ENCODE measurements at places on chromosomes 2 and 18.

- no peak for DNase-seq
These were observed 30.6 kb upstream of the PPP1R1C start for GRCh38 chr2:181955010-181955409.

GRCh38 chr2:24354957-24355356 lies 5.4 kb downstream of the ITSN2 start:
- DNase-seq, result no peak

DNA sequence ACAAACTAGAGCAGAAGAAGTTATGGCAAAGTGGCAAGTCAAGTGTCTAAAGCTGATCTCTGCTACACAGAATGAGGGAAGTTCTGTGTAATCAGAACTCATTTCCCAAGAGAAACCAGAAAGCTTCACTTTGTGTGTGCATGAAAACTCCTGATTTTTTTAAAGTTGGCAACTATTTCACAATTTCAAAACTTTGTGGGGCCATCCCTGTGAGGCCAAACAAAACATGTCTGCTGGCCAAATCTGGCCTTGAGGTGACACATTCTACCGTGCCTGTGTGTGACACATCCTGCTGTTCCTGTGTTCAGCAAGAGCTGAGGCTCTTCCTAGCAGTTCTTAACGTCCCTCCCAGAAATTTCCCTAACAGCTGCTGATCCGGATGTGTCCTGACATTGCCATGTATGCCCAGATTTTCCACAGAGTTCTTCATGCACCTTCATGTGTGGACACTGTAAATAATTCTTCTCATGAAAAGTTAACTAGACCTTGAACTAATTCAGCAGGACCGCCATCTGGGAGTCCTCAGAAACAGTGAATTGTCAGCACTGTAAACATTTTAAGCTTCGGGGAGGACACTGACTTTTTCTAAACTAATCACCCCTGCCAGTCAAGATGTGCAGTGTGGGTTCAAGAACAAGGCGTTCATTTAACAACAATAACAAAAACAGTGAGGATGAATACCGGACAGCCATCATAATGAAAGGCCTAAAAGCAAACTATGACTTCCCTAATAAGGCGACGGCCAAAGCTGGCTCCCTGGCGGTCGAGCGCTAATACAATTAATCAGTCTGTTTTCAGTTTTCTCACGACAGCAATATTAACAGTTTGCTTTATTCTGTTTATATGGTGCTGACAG lies 99.0 kb downstream of the PLEKHM3 start:
- DNase-seq, result no peak

GRCh38 chr2:240343548-240343947 lies 91.9 kb upstream of the GPC1 start:
- DNase-seq, result no peak

DNA sequence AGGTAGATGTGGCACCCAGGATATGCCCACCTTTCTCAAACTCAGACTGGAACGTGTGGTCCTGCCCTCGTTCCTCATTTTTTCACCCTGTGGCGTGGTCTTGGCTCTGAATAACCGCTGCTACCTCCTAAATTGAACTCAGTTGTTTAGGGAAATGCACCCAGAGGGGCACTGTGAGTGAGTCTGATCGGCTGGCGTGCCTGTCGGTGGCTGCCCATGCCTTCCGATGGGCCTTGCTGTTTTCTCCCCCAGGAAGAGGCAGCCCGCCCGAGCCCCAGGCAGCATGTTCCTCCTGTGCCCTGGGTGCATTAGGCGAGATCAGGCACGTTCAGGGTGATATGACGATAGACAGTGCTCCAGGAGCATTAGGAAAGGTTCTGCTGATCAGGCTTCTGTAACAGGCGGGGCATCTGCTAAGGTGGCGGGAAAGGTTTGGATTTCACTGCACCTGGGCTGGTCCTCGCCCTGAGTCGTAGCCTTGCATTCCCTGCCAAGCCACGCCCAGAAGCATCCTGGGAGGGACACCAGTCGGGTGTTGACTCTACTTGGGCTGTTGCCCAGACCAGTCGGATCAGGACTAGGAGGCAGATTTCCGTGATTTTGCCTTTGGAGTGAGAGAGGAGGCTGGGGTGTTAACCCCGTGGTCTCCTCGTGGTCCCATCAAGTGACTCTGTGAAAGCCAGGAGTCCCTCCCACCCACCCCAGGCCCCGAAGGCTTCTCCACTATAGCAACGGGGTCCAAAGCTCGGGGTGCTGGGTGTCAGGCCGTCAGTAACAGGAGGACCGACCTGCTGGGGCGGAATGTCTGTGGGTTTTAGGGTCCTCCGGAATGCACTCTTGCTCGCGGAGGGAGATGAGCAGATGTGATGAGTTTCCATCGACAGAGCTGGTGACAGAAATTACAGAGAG lies 75.1 kb downstream of the SH3BP4 start:
- no peak for DNase-seq

DNA sequence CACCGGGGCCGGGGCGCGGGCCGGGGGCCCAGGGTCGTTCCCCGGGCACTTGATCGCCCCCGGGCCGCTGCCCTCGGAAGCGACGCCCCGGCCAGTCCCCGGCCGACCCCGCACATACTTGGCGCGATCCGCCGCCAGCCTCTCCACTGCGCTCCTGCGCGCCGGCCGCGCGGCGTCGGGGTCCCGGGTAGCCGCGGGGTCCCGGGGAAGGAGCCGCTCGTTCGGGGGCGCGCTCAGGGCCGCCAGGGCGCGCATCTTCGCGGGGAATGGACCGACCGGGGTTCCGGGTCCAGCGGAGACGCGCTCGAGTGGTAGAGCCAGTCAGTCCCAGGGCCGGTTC lies 204 bp downstream of the FAM110C start:
- DNase-seq, result no peak

- no peak for DNase-seq
These were observed 28.5 kb downstream of the HRH4 start for GRCh38 chr18:24488824-24489493.

- no peak for DNase-seq
These were observed 105.9 kb downstream of the RBMS1 start for GRCh38 chr2:160387558-160388262.

DNA sequence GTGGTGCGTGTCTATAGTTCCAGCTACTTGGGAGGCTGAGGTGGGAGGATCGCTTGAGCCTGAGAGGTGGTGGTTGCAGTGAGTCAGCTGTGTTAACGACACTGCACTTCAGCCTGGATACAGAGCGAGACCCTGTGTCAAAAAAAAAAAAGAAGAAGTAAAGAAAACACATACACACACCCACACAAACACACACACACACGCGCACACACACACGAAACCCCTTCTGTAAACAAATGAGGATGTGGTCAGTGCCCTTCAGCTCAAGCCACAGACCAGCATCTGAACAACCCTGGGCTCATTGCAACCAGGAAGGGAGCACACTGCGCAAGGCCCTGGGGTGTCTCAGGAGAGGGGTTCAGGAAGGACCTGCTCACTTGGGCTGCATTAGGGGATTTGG lies 47.9 kb upstream of the KCNF1 start:
- no peak for DNase-seq

- no peak for DNase-seq
These were observed 18.8 kb downstream of the YPEL5 start for GRCh38 chr2:30165617-30166016.

GRCh38 chr2:7691961-7692656 lies 774.9 kb downstream of the RNF144A start:
- no peak for DNase-seq

GRCh38 chr18:46624127-46624526 lies 32.9 kb downstream of the LOXHD1 start:
- peak; percentile 19 for DNase-seq

DNA sequence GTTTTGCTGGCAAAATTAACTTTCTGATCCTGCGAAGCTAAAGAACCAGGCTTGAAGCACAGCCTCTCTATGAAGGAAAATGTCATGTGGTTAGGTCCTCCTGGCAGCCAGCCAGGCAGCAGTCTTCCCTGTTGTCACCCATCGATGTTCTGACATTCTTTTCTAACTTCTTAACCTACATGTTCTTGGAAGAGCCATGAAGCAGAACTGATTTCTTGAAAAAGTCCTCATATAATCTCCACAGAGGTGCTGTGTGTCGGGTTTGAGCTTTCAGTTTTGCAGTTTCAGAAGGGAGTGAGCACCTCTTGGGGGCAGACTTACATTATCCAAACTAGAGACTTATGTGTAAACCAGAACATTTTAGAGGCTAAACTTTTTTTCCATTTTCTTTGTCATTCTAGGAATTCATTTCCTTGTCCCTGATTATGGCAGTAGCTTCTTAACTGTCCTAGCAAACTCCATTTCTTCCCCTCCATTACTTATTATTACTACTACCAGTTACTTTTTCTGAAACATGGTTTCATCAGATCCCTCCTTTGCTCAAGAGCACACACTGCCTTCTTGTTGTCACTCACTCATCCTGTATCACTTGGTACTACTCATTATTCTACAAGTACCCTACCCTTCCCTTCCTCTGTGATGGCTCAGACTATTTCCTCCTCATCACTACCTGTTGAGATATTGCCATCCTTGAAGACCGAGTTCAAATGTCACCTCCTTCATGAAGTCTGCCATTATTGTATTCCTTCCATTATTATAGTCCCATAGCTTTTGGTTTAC lies 31.1 kb downstream of the DOK1 start:
- peak; percentile 1 for DNase-seq

- no peak for DNase-seq
These were observed 193.1 kb downstream of the SH3RF3 start for GRCh38 chr2:109322111-109322510.

GRCh38 chr18:74531043-74531442 lies 3.3 kb upstream of the CNDP1 start:
- no peak for DNase-seq

- peak; percentile 2 for DNase-seq
These were observed 68.8 kb downstream of the DOK6 start for GRCh38 chr18:69469444-69469919.

DNA sequence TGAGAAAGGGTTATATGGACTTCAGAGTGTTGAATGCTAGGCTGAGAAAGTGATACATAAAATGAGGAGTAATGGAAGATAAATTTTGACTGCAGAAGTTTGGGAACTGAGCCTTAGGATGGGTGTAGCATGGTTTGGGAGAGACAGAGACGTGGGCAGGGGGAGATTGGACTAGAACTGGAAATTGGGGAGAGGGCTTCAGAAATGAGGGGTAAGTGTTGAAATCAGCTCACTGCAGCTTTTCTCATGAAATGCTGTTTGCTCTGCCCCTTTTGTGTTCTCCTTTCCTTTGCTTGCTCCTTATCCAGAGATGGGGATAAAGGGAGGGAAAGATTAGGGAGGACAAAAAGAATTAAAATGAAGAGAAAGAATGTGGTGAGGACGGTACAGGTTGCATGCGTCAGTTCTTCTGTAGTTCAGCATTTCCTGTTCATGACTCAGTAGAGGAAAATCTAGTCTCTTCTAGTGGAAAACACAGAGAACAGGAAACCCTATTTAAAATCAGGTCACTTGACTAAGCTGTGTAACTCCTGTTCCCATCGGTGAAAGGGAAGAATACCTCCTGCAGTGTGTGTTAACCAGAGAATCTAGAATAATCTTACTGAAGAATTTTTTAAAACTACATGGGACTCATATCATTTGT lies 105.6 kb downstream of the CRIM1 start:
- DNase-seq, result no peak

GRCh38 chr2:46872902-46873603 lies 42.6 kb downstream of the MCFD2 start:
- DNase-seq, result no peak

DNA sequence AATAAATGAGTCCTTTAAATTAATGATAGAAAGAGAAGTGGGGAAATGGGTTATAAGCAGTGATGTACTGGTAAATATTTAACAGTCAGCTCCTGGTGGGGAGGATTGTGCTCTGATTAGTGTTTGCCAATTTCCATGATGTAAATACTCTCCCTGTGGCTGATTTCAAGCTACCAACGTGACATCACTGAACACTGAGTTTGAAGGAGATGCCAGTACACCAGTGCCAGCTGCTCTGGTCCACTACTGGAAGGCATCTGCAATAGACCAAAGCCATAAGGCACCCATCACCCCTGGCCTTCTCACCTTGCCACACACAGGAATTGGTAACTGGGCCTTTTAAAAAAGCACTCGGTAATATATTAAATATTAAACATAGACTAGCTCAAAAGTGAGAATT lies 77.7 kb downstream of the TGOLN2 start:
- no peak for DNase-seq

- no peak for DNase-seq
These were observed 399.1 kb upstream of the SPRED2 start for GRCh38 chr2:65831509-65831908.

DNA sequence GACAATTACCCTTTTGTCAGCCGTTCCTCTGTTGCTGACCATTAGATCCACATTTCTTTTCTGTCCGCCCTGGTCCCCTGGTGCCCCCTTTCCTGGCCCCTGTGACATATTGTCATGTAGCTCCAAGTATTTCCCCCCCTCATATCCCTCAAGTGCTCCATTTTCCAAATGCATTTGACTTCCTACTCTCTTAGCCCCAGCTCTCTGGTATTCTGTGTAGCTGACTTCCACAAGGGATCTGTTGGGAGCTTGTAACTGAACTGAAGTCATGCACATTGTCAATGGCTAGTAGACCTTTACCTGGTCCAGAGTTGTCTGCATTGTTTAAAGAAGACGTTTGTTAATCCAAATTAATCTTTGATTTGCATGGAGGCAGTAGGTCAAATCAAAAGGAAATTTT lies 34.8 kb downstream of the LIPG start:
- DNase-seq, result no peak

- no peak for DNase-seq
These were observed 42.1 kb upstream of the SERTAD2 start for GRCh38 chr2:64695721-64696261.

Data from activated T-cell treated with anti-CD3 and anti-CD28 coated beads for 4 hours (primary cell).